A549 (cell line): ENCODE measurements at places on chromosomes 2 and 18. TPM values are rescaled to one million over a fixed set of nuclear protein-coding genes. Genes with fewer than 3 reads are reported as not detected.

The RGPD4 gene
- 0.01 to 0.03 TPM (median 0.01 TPM) in 3 replicates for polyA plus RNA-seq

The UGT1A10 gene
- not detected in 3 replicates for polyA plus RNA-seq

The HS6ST1 gene
- polyA plus RNA-seq = 10.5 to 11.9 TPM (median 11.6 TPM) in 3 replicates

The SCYGR4 gene
- not detected in 3 replicates for polyA plus RNA-seq

The TTLL4 gene
- polyA plus RNA-seq = 23.4 to 25.6 TPM (median 25.0 TPM) in 3 replicates

The CD8B gene
- not detected in 3 replicates for polyA plus RNA-seq

The ARHGEF4 gene
- 2.1 to 2.5 TPM (median 2.2 TPM) in 3 replicates for polyA plus RNA-seq

The IL37 gene
- not detected in 3 replicates for polyA plus RNA-seq

The COQ10B gene
- polyA plus RNA-seq = 22.9 to 25.1 TPM (median 24.3 TPM) in 3 replicates

The SKOR2 gene
- not detected in 3 replicates for polyA plus RNA-seq

The CMPK2 gene
- 0.22 to 0.41 TPM (median 0.22 TPM) in 3 replicates for polyA plus RNA-seq

The NAT8 gene
- polyA plus RNA-seq = not detected in 3 replicates

The RAD51AP2 gene
- polyA plus RNA-seq = not detected in 3 replicates

The GAL3ST2 gene
- 0.41 to 0.86 TPM (median 0.61 TPM) in 3 replicates for polyA plus RNA-seq

GRCh38 chr2:17915811-17916518 lies 37.5 kb downstream of the KCNS3 start:
- no peak for DNase-seq

- no peak for DNase-seq
Measured at GRCh38 chr2:216486708-216487107, 11.9 kb upstream of the RPL37A start.

- no peak for DNase-seq
Measured at GRCh38 chr18:66264130-66264529, 339.8 kb downstream of the CDH19 start.

- no peak for DNase-seq
Measured at GRCh38 chr18:46920653-46921052, 3.3 kb downstream of the KATNAL2 start.

GRCh38 chr2:14910654-14911053 lies 278.1 kb downstream of the LRATD1 start:
- DNase-seq = no peak

- no peak for DNase-seq
Measured at GRCh38 chr2:165787334-165787733, 6.7 kb downstream of the GALNT3 start.

DNA sequence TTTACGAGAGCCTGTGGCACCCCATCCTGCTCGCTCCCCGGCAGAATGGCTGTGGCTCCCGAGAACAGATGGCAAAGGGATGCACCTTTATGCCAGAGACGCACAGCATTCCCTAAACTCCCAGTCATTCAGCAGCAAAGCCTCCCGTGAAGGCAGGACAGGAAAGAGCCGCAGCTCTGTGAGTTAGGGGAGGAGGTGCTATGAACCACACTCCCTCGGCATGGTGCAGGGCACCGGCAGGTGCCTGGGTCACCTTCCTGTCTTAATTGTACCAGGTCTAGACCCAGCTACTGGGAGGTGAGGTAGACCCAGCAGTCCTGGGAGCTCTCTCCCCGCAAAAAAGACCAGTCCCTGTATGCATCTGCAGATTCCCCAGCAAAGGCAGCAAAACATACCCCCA lies 149.8 kb downstream of the TWIST2 start:
- no peak for DNase-seq

DNA sequence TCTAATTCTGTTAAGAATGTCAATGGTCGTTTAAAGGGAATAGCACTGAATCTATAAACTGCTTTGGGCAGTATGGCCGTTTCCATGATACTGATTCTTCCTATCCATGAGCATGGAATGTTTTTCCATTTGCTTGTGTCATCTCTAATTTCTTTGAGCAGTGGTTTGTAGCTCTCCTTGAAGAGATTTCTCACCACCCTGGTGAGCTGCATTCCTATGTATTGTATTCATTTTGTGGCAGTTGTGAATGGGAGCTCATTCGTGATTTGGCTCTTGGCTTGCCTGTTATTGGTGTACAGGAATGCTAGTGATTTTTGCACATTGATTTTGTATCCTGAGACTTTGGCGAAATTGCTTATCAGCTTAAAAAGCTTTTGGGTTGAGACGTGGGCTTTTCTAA lies 38.3 kb upstream of the WDR75 start:
- DNase-seq = no peak

DNA sequence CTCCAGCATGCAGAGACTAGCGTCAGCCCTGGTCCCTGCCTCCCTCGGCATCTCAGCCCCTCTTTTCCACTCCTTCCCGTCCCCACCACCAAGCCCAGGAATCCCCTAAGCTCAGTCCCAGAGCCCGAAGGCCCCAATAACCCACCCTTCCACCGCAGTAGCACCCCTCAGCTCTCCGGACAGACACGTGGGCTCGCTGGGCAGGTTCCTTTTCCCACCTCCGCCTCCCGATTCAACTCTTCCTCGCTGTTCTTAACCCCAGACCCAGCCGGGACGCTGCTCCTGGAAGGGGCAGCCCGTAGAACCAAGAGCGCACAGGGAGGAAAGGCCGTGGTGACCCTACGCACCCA lies 1.4 kb downstream of the IHH start:
- DNase-seq = no peak

GRCh38 chr18:76414936-76415621 lies 80.0 kb downstream of the ZNF516 start:
- no peak for DNase-seq

GRCh38 chr2:73939419-73939818 lies 12.7 kb downstream of the DGUOK start:
- DNase-seq = peak; percentile 26

DNA sequence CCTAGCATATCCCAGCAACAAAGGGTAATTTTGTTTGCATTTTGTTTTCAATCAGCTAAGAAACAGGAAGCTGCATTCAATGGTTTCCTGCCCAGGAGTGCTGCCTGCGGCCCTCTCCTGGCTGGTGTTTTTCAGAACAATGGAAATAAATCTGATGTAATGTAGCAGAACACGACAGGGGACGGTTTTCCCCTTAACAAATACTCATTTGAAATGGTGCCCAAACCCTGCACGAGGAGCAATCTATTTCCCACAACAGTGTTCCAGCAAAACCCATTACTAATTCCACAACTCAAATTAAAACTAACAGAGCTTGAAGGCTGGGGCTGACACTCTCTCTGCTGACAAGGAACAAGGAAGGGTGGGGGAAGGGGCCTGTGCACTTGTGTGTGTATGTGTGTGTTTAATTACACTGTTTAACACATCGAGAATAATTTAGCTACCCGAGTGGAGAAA lies 8.7 kb downstream of the CAPN13 start:
- DNase-seq = no peak

DNA sequence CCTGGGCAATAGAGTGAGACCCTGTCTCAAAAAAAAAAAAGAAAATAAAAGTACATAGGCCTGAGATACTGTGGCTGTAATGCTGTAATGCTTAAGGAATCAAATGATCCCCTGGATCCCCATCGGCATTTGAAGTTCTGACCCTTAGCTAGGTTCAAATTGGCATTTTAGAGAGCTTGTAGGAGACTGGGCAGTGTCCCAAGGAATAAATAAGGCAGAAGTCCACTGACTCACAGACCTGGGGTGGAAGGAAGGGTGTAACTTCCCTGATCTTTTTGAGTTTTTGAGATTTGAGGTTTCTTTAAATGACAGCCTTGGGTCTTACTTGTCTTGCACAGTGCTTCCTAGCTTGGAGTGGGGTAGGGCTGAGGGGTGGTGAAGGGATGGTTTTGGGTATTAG lies 553.7 kb downstream of the SLC4A3 start:
- DNase-seq = no peak

GRCh38 chr18:54389143-54389505 lies 31.4 kb downstream of the C18orf54 start:
- DNase-seq = no peak

DNA sequence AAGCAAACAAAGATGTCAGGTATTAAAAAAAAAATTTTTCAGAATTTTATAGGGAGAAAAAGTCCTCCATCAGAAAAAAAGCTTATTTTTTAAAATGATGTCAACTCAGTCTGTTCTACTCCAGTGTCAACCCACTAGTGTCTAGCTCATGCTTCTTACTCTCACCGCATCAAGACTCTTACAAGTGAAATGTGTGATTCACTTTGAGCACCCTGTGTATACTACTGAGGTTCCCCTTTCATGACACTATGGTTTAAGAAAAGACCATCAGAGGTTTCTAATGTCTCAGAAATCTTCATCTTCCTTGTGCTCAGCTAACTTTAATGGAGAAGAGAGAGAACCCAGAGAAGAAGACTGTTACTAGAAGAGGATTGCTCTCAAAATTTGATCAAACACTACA lies 43.4 kb downstream of the FEZ2 start:
- no peak for DNase-seq

GRCh38 chr18:62914871-62915392 lies 199.6 kb downstream of the PHLPP1 start:
- DNase-seq = no peak

DNA sequence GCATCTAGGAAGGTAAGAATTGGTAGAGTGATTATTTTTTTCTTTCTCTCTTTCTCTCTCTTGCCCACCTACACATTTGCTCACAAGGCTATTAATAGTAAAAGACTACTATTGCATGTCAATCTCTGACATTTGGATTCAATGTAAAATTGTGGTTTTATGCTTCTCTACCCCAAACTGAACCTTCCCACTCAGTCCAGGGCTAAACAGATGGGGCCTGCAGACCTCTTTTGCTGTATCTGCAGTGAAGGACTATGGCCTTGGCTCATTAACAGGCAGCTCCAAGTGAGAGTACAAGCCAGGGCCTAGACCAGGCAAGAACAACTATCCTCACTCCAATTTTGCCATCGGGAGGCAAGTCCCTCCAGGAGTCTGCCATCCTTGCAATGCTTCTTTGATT lies 68.3 kb upstream of the ARL4C start:
- DNase-seq = no peak

DNA sequence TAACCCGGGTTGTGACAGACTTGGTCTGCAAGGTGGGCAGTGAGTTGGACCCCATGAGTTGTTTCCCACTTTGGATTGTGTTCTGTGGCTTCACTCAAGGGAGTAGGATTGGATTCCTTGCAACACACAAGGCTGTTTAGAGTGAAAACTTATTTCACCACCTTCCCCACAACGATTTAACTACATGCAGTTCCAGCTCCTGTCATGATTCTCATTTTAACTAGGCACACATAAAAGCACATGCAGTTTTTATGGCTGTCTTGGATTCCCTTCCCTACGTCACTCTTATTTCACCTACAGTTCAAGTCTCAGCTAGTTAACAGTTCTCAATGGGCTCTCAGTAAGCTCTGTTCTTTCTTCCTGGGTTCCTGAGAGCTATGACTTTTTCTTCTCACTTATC lies 15.9 kb downstream of the EFEMP1 start:
- no peak for DNase-seq

GRCh38 chr2:152497481-152498052 lies 162.6 kb downstream of the FMNL2 start:
- no peak for DNase-seq

- DNase-seq = no peak
Measured at GRCh38 chr2:225779829-225780228, 380.3 kb downstream of the NYAP2 start.

DNA sequence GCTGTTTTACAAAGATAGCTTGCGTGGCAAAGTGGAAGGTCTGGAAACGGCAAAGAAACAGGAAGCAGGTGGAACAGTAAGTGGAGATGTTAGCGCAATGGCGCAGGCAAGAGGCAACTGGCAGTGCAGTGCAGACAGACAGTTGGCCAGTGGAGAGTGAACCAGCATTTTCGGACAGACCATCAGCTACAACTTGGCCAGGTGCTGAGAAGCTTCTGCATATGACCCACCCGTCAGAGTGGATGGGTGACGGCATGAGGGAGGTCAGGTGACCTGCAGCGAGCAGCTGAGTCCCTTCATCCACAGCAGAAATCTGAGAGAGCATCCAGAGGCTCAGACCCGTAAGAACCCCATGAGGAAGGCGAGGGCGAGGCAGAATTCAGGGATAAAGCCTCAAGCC lies 33.8 kb downstream of the NPC1 start:
- DNase-seq = no peak

DNA sequence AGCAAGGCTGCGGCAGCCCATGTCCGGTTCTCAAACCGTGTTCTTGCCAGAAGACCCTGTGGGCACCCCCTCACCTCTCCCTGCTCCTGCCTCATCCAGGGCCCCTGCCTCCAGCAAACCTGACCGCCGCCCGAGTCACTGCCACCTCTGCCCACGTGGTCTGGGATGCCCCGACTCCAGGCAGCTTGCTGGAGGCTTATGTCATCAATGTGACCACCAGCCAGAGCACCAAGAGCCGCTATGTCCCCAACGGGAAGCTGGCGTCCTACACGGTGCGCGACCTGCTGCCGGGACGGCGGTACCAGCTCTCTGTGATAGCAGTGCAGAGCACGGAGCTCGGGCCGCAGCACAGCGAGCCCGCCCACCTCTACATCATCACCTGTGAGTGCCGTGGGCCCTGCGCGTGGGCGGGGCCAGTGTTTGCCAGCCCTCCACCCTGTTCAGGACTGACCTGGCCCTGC lies 32.2 kb downstream of the MTERF4 start:
- no peak for DNase-seq

- DNase-seq = no peak
Measured at GRCh38 chr18:46268671-46269070, 164.5 kb downstream of the HAUS1 start.
